ENCODE measurements at places on chromosomes 2 and 18.

DNA sequence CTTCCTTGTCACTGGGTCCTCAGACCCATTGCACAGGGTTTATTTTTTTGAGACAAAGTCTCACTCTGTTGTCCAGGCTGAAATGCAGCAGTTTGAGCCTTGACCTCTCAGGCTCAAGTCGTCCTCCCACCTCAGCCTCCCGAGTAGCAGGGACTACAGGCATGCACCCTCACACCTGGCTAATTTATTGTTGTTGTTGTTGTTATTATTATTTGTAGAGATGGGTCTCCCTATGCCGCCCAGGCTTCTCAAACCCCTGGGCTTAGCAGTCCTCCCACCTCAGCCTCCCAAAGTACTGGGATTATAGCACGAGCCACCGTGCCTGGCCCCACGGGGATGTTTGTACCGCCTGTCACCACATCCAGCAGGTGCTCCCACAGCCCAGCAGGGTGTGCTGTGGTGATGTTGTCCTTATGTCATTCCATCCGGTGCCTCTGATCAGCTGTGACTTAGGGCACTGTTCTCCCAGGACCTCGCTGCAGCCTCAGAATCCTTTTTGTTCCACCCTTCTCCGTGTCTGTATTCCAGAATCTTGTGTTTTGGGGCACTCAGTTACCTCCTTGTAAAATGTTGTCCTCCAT, 182.3 kb downstream of the INO80D start:
- no peak for DNase-seq

DNA sequence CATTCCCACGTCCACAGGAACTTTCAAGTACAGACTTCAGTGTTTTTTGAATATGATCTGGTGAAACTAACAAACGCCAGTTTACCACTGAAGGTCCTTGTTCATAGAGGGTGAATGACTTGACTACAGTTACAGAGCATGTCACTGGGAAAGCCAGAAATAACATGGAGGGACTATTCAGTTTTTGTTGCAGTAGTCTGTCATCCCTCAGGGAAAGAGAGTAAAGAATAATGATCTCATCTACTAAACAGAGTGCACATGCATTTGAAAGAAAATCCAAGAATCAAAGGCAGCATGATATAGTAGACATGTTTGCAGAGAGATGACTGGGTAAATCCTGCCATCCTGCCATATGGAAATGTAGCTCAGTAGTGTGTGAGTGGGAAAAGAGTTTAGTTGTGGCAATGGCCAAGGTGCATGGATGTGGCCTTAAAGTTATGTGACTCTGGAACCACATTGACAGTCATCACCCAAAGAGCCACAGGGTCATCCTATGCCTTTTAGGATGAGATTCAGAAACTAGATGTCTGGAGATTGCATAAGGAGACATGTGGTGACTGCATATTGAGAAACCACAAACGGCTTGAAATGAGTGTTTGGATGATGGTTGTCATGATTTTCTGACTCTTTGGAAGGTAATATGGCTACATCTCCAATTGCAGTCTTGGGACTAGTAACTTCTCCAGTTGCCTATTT, 125.3 kb upstream of the ZEB2 start:
- no peak for DNase-seq

GRCh38 chr2:16413285-16413684, 252.3 kb downstream of the CYRIA start:
- DNase-seq: no peak

DNA sequence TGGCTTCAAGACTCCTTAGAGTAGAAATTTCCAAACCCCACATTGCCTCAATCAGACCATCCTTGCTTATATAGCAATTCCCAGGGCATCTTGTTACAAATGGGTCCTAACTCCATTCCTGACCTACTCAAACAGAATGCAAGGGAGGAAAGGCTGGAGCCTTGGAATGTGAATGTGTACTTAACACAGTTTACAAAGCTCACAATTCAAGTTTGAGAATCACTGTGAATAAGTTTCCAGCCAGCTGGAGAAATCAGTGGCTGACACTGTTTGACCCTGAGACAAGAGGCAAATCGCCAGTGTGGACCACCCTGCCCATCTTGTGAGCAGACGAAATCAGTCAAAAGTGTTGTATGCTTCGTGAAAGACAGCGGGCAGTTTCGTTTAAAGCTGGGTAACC, 65.5 kb downstream of the SOWAHC start:
- DNase-seq: no peak

DNA sequence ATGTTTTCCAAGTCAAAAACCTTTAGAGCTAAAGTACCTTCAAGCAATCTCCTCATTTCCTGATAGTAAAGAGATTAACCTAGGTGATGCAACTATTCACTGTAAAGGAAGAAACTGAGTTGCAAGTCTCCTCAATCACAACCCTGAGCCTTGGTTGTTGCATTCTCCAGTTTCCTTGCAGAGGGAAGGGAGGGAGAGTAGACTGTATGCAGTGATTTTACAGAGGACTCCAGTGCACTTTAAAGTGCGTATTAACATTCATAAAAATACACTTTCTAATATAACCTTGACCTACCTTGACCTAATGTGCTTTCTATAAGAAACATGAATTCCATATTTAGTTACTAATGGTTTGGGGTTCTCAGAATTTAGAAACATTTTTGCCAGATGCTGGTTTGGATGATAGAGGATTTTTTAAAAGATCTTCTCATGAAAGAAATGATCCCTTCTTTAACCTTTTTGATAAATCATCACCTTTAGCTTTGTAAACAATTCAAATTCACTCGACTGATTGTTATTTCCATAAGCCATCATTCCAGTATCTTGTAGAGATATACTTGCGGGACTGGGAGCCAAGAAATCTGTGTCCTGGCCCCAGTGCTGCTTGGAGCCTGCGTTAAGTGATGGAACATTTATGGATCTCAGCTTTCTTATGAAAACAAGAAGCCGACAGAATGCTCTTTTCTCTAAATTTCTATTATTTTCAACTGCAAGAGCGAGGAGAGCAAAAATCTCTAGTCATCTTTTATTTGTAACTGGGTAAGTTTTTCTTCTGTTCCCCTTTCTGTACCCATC, 228.3 kb downstream of the ZNF521 start:
- no peak for DNase-seq

DNA sequence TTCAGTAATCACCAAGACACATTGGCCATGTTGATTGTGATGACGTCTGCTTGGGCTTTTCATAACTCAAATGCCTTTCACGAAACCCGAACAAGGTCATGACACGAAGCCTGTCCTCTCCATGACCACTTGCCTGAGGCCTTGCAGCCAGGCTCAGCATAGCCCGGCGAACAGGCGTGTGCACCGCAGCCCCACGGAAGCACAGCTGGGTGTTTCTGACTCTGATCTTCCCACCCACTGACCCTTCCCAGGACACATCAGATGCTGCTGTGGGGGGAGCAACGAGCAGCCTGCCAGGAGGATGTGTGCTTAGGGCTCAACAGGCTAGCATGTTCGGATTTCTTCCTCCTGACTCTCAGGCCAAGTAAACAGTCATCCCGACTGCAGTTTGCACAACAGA, 369.4 kb upstream of the SALL3 start:
- DNase-seq: no peak

- no peak for DNase-seq
Observed at GRCh38 chr2:235679471-235679870, 185.6 kb downstream of the AGAP1 start.

- DNase-seq: no peak
Observed at GRCh38 chr2:113842919-113843736, 46.8 kb upstream of the ACTR3 start.

- no peak for DNase-seq
Observed at GRCh38 chr2:240304746-240305161, 130.7 kb upstream of the GPC1 start.

- no peak for DNase-seq
Observed at GRCh38 chr2:161981679-161982250, 92.2 kb downstream of the DPP4 start.

GRCh38 chr2:229731916-229732315, 17.6 kb upstream of the DNER start:
- DNase-seq: no peak

DNA sequence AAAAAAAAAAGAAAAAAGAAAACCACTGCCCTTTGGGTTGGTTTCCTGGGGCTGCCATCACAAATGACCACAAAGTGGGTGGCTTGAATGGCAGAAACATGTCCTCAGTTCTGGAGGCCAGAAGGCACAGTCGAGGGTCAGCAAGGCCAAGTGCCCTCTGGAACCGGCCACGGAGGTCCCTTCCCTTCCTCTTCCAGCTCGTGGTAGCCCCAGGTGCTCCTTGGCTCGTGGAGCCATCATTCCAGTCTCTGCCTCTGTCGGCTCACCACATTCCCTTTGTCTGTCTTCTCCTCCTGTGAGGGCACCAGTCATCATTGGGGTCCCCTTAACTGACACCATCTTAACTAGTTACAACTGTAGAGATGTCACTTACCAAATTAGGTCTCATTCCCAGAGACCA, 8.5 kb upstream of the NFATC1 start:
- DNase-seq: no peak

DNA sequence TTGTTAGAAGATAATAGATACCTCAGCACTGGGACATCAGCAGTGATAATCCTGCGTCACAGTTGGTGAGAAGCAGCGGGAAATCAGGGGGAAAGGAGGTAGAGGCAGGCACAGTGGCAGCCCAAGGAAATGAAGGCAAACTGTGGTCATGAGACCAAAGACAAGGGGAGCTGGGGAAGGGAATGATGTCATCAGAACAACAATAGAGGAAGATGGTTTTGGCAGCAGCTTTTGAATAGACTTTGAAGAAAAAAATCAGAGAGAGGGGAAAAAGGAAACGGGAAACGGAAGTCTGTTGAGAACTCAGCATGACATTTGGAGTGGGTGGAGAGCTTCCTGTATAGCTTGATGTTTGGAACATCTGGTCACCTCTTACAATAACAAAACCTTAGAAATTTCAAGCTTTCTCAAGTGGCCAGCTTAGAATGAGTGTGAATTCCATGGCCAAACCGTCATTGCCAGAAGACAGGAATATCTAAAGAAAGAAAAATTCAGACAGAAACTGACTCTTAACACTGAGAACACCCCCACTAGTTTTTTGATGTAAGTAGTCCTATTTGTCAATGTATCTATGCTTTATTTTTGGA, 18.4 kb upstream of the YES1 start:
- peak; percentile 23 for DNase-seq

GRCh38 chr18:61753373-61753772, 139.4 kb downstream of the RNF152 start:
- DNase-seq: no peak

DNA sequence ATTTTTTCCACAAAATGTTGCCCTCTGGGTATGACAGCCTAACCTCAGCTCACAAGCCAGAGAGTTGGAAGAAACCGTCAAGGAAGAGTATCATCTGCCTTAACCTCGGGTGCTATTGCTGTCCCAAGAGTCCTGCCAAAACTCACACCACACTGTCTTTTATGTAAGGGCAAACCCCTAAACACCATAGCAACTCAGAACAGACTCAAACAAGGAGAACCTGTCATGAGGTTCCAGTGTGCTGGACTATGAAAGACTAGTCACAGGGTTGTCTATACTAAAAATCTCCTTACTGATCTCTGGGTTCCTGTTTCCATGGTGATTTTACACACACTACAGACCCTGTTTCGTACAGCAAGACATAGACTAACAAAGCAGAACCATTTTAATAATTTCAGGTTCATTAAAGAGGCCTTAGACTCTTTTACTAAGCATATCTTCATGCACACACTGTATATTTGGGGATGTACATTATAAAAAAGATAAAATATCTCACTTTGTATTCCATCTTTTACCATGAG, 159.8 kb downstream of the PKP4 start:
- DNase-seq: no peak

DNA sequence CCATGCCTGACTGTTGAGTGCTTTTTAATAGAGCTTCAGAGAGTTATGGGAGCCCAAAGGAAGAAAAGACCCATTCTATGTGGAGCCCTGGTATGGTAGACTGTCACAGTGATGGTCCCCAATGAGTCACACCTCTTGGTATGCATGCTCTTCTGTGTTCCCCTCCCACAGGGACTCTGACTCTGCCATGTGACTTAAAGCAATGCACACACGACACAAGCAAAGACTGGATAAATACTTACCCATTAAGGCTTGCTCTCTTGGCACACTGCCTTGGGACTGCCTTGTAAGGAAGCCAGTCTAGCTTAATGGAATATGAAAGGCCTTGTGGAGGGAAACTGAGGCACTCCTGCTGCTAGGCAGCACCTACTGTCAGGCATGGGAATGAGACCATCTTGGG, 16.7 kb upstream of the DTNB start:
- DNase-seq: no peak

- no peak for DNase-seq
Observed at GRCh38 chr2:238513346-238513745, 86.6 kb downstream of the ASB1 start.
